Mucosa of descending colon (tissue), 3 donors: ENCODE measurements at places on chromosomes 6 and 20.

- DNase-seq, result no peak
These were observed 822 bp downstream of the ELOVL4 start for GRCh38 chr6:79946272-79947190.

- peak; percentile 24 for DNase-seq
These were observed 23.0 kb downstream of the PYGB start for GRCh38 chr20:25270829-25271251.

- peak; percentile 67 for DNase-seq
These were observed at the start of gene HFE for GRCh38 chr6:26087284-26088115. Gene HFE (plus strand): TSS chr6:26087429. CDS start chr6:26087441, 12 bp downstream.

- no peak for DNase-seq
These were observed 670.9 kb downstream of the HTR1B start for GRCh38 chr6:76792394-76792793.

- no peak for DNase-seq
These were observed 16.8 kb downstream of the MYLK4 start for GRCh38 chr6:2733736-2734480.

GRCh38 chr6:143243786-143244185, 183.1 kb downstream of the AIG1 start:
- DNase-seq, result no peak

GRCh38 chr6:111926731-111927302, 53.6 kb upstream of the FYN start:
- no peak for DNase-seq
